ENCODE measurements at places on chromosomes 12 and 14. TPM values are rescaled to one million over a fixed set of nuclear protein-coding genes. Genes with fewer than 3 reads are reported as not detected.

AMIGO2 gene
- total RNA-seq: 3.8 TPM

RNASE3 gene
- total RNA-seq: not detected

USP44 gene
- 4.1 TPM for total RNA-seq

DDX54 gene
- total RNA-seq: 35.5 TPM

FSCB gene
- total RNA-seq: not detected

CCNT1 gene
- total RNA-seq: 44.0 TPM

VSIG10 gene
- 29.7 TPM for total RNA-seq

KRT2 gene
- total RNA-seq: not detected

C14orf180 gene
- total RNA-seq: not detected

KCNA5 gene
- total RNA-seq: 4.7 TPM

ARG2 gene
- total RNA-seq: 14.9 TPM

MSRB3 gene
- total RNA-seq: 32.5 TPM

IL26 gene
- not detected for total RNA-seq

TAS2R19 gene
- total RNA-seq: 9.2 TPM

SOX5 gene
- 63.6 TPM for total RNA-seq

GALNT16 gene
- total RNA-seq: 68.4 TPM

RAPGEF3 gene
- 80.0 TPM for total RNA-seq

CLEC14A gene
- total RNA-seq: 11.2 TPM

PSMD9 gene
- total RNA-seq: 28.7 TPM

NFE2 gene
- total RNA-seq: 0.40 TPM

NOXRED1 gene
- total RNA-seq: 1.2 TPM

PRKD1 gene
- total RNA-seq: 20.0 TPM

SMOC1 gene
- 31.9 TPM for total RNA-seq

PHETA1 gene
- 8.5 TPM for total RNA-seq

KRT80 gene
- not detected for total RNA-seq

SRGAP1 gene
- 10.3 TPM for total RNA-seq

GARIN6 gene
- total RNA-seq: not detected

ARHGDIB gene
- 28.1 TPM for total RNA-seq

GPRC5A gene
- total RNA-seq: 1.4 TPM

SLC5A8 gene
- 0.69 TPM for total RNA-seq

RNASE7 gene
- not detected for total RNA-seq

STAC3 gene
- 4.8 TPM for total RNA-seq

POTEG gene
- not detected for total RNA-seq

GTF2A1 gene
- 53.4 TPM for total RNA-seq

INTS13 gene
- total RNA-seq: 16.9 TPM

TMEM179 gene
- 75.7 TPM for total RNA-seq

NCKAP5L gene
- total RNA-seq: 26.8 TPM

RASAL1 gene
- total RNA-seq: 35.4 TPM

CISTR gene
- 1.9 TPM for total RNA-seq

MIP gene
- total RNA-seq: not detected

MSI1 gene
- 14.5 TPM for total RNA-seq

SERPINA12 gene
- not detected for total RNA-seq

KCNMB4 gene
- 41.4 TPM for total RNA-seq

SLC7A7 gene
- 1.5 TPM for total RNA-seq

KRT85 gene
- not detected for total RNA-seq

C1RL gene
- 22.8 TPM for total RNA-seq

MIS18BP1 gene
- total RNA-seq: 10.7 TPM

KCNK13 gene
- total RNA-seq: 4.1 TPM

SMIM41 gene
- total RNA-seq: not detected

C12orf76 gene
- 113 TPM for total RNA-seq

INHBE gene
- not detected for total RNA-seq

PUS1 gene
- total RNA-seq: 26.2 TPM
